ENCODE measurements at places on chromosomes 1 and 21. TPM values are rescaled to one million over a fixed set of nuclear protein-coding genes. Genes with fewer than 3 reads are reported as not detected.

DNA sequence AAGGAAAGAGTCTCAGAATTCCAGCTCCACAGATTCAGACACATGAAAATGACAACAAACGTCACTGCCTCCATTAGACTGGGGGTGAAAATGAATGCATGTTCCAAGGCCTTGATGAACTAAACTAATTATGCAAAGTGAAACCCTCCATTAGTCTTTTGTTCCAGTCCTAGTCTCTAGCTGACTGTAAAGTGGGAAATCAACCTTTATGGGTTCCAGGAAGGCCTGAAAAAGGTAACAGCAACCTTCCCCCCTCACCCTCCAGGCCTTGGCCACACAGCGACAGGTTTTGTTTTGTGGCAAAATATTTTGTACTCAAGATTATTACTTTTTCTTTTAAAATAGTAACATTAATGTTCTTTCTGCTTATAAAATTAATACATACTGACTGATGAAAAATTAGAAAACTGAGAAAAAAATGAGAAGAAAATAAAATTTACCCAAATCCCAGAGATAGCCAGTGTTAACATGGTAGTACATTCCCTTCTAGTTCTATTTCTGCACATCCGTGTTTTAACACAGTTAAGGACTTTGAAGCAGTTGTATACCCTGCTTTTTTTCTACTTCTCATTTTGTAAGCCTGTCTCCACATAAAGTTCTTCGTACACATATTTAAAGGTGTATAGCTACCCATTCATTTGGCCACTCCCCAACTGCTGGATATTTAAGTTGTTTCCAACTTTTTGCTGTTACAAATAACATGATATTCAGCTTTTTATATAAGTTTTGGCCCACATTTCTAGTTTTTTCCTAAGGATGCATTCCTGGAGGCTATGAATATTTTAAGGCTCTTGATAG is 60.9 kb downstream of the CD2 start:
- DNase-seq, result no peak

Gene RHBDL2
- 0.31 TPM for total RNA-seq

DNA sequence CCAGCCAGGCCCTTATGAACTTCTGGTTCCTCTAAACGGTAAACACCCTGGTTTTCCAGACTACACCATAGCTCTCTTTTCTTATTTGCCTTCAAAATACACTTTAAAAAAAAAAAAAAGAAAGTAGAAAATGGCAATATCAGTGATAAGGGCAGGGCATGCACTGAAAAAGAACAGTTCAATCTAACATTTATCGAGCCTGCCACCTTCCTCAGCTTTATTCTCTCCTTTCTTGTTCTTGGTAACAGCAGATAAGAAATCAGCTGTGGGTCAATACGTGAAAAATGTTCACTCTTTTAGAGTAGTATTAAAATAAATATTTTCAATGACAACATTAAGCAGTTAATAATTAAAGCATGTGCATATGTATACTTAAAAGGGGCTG is 83.1 kb upstream of the ZNF648 start:
- DNase-seq, result no peak

Gene CLCA1
- not detected for total RNA-seq

DNA sequence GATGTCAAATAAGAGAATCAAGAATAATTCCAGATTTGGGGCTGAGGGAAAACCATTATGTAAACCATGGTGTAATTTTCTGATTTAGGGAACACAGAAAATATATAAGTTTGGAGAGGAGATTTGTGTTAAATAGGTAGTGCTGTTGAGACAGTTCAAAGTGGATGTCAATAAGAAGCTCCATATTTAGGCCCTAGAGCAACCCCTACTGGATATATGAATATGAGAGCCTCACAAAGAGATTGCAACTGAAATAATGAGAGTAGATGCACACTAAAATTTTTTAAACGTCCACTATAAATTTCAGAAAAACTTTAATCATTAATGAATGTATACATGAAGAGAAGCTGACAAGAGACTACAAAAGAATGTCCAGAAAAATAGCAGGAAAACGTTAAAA is 1447.8 kb upstream of the PRMT6 start:
- no peak for DNase-seq

GRCh38 chr1:31396633-31397351 is 16.2 kb upstream of the SERINC2 start:
- DNase-seq, result no peak

DNA sequence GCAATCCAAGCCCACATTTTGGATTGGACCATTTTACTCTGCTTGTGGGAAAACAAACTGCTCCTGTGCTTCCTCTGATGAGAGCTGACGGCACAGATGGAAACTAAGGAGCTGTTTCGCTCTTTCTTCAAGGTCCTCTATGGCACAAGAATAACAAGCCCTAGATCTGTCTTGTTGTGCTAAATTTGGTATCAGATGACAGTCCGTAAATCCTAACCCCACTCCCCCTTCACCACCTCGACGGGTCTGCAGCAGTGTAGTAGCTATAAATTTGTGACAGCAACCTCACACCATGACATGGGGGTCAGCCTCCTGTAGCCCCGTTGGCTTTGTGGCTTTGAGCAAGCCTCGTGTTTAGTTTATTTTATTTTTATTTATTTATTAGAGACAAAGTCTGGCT is 85.9 kb downstream of the ADSS2 start:
- no peak for DNase-seq

DNA sequence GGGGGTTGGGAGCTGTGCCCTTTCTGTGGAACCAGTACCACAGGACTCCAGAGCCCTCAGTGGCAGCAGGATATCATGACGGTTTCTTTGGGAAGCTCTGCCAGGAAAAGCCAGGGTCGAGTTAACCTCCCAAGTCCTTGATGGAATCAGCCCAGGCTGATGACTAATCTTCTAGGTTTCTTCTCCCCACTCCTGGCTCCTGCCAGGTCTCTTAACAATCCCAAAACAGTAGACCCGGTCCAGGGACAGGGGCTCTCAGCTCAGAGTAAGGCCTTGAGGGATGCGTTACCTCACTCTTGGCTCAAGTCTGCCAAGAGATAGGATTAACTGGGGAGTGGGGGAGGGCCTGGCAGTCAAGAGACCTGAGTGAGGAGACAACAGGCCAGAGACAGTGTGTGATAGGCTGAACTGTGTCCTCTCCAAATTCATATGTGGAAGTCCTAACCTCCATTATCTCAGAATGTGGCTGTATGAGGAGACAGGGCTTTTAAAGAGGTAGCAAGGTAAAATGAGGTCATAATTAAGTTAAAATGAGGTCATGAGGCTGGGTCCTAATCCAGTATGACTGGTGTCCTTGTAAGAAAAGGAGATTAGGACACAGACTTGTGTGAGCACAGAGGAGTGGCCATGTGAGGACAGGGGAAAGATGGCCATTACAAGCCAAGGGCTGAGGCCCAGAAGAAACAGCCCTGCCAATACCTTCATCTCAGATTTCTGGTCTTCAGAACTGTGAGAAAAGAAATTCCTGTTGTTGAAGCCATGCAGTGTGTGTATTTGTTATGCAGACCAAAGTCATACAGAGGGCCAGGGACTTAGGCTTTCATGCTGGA is 95.0 kb downstream of the BEND5 start:
- no peak for DNase-seq

DNA sequence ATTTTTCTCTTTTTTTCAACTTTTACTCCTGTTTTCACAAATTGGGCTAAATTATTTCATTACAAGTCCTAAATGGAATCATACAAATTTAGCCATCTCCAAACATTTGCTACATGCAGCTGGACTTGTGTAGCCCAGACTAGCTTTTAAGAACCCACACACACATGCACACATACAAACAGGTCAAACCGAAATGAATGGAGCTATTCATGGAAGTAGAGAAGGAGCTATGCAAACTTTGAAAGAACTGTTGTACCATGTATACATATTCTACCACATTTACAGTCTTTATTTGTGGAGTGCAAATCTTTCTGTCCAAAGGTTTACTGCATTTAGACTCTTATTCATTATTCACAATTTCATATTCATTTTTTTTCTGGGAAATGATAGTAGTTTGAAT is 189.1 kb upstream of the RNPC3 start:
- no peak for DNase-seq

DNA sequence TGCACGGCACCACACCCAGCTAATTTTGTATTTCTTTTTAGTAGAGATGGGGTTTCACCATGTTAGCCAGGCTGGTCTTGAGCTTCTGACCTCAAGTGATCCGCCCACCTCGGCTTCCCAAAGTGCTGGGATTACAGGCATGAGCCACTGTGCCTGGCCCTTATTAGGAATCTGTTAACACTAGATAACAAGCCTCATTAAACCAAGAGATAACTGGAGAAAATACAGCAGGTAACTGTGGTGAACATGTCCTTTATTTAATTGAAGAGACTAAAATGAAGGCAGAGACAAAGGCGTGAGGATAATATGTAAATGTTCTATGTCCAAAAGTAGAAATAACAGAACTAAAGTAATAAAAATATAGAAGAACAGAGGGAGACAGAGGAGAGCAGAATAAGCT is 71.8 kb upstream of the DNAJC6 start:
- DNase-seq, result no peak

DNA sequence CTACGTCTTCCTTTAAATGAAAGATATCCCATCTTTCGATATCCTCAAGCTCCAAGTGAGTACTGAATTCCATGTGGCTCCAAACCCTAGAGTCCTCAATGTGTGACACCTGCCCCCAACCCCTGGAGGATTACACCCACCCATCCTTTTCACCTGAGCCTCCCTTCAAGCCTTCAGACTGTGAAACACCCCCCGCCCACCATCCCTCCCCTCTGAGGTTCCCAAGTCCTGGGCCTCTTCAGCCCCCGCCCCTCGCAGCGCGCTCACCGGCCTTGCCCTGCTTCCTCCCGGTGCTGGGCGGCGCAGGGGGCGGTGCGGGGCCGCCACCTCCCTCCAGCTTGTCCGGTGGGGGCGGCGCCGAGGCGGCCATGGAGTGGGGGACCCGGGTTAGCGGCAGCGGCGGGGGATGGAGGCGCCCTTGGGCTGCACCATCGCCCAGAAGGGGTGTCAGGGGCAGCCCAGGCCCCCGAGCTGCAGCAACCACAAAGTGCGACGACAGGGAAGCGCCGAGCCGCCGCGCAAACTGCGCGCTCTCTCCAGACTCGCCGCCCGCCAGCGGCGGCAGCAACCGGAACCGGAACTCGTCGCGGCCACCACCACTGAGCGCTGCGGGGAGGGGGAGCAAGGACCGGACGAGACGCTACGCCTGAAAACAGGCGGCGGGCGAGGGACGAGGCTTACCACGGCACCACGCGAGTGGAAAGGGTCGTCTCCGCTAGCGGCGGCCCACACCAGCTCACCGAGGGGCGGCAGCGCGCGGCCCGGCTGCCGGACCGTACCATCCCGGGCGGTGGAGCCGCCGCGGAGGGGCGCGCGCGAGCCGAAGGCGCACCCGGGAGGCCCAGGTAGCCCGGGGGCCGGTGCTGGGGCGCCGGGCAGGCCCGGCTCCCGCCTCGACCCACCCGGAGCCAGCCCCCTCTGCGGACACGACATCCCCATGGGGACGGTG is at the start of gene PYGO2:
Gene PYGO2, minus strand, starts transcription at position 576 of the 949 bp plus-strand sequence. Its CDS starts 206 bp downstream, at position 370.
- DNase-seq, result no peak

- DNase-seq, result no peak
Observed at GRCh38 chr1:55049271-55049913, 10.0 kb downstream of the PCSK9 start.

DNA sequence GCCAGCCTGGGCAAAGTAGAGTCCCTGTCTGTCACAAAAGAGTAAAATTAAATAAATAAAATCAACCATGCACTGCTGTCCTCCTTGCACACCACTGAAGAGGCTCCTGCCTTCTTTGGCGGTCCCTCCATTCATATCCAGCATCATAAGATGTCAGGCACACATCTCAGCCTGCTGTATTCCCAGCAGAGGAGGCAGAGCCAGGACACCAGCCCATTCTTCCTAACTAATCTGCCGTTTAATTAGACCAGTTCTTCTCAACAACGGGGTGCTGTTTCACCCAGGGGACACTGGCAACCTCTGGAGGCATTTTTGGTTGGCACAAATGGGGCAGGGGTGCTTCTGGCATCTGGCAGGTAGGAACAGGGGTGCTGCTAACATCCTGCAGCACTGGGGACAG is 119.7 kb downstream of the ETS2 start:
- DNase-seq, result no peak

DNA sequence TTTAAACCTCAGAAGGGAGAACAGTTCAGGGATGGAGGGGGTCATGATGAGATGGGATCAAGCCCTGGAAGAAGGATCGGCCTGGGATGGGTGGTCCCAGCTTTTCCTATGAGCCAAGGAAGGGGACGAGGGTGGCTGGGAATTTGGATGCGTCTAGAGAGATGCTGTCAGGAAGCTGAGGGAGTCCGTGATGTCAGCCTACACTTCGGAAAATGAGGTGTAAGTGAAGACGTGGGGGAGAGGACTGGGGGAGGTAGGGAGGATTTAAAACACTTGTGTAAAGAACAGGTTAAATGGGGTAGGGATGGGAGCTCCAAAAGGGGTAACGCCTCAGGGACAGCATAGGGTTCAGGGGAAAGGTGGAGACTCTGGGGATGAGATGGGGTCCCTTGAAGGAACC is 27.5 kb downstream of the DLGAP3 start:
- DNase-seq, result no peak

DNA sequence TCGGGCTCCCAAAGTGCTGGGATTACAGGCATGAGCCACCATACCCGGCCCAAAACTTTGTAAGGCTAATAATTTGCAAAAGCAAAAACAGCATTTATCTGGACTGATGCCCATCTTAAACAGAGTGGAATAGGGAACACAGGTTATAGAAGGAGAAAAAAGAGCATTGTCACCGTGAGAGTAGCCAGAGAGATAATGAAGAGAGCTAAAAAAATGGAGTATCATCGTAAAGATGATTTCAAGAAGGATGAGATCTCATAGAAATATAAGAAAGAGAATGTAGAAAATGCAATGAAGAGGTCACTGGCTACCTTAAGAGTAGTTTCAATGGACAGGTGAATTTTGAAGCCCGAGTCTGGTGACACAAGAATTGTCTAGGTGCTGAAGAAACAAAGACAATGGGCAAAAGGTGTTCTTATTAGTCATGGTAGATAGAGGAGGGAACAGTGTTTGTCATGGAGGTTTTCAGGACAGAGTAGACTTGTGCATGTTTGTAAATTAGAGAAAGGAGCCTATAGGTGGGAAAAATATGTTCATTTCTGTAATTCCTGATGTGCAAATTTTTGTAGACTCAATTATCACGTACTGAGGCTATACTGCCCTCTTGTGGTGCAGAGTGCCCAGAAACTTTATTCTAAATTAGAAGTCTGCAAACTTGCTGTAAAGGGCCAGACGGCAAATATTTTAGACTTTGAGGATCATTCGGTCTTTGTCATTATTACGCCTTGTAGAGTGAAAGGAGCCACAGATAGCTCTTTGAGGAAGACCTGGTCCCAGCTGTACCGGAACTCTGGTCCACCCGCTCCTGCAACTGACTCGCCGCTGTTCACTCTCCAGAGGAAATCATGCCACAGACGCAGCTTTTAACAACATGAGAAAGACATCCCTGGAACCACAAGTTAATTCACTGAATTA is 8.1 kb upstream of the TMEM183A start:
- DNase-seq, result no peak

Gene AGT
- 86.3 TPM for total RNA-seq

- DNase-seq, result no peak
Observed at GRCh38 chr21:36692835-36693488, 6.0 kb upstream of the SIM2 start.

- no peak for DNase-seq
Observed at GRCh38 chr1:234881893-234882771, 246.5 kb downstream of the TOMM20 start.
